ENCODE measurements at places on chromosomes 3 and 15. TPM values are rescaled to one million over a fixed set of nuclear protein-coding genes. Genes with fewer than 3 reads are reported as not detected.

The XCR1 gene
- polyA plus RNA-seq, result not detected

The GOLGA8O gene
- not detected for polyA plus RNA-seq

The GABRB3 gene
- polyA plus RNA-seq, result 69.0 TPM

The CCDC191 gene
- 10.9 TPM for polyA plus RNA-seq

The PCCB gene
- 24.6 TPM for polyA plus RNA-seq

The MRPL3 gene
- polyA plus RNA-seq, result 150 TPM

The STRC gene
- polyA plus RNA-seq, result 1.5 TPM

The ZNF385D gene
- polyA plus RNA-seq, result 191 TPM

The KCNAB1 gene
- polyA plus RNA-seq, result 479 TPM

The CRABP1 gene
- polyA plus RNA-seq, result not detected

The ATP13A5 gene
- not detected for polyA plus RNA-seq

The OR5K4 gene
- polyA plus RNA-seq, result not detected

The ARHGEF26 gene
- polyA plus RNA-seq, result 6.3 TPM

The SCAANT1 gene
- polyA plus RNA-seq, result not detected

The ATP10A gene
- polyA plus RNA-seq, result 0.11 TPM

The MEF2A gene
- polyA plus RNA-seq, result 40.2 TPM

The ATP11B gene
- polyA plus RNA-seq, result 20.4 TPM

The GTF2E1 gene
- polyA plus RNA-seq, result 8.8 TPM

The CFAP91 gene
- 17.1 TPM for polyA plus RNA-seq

The SHF gene
- 0.87 TPM for polyA plus RNA-seq

The GPR149 gene
- polyA plus RNA-seq, result not detected

The PFN2 gene
- 155 TPM for polyA plus RNA-seq

The ANKRD34C gene
- polyA plus RNA-seq, result 4.0 TPM

The C3orf85 gene
- not detected for polyA plus RNA-seq

The GASK1A gene
- 2.2 TPM for polyA plus RNA-seq

The TNNC1 gene
- 0.71 TPM for polyA plus RNA-seq

The CCR4 gene
- not detected for polyA plus RNA-seq

The PIERCE2 gene
- polyA plus RNA-seq, result 33.0 TPM

The BHLHE40 gene
- 1.2 TPM for polyA plus RNA-seq

The GABRG3 gene
- 4.7 TPM for polyA plus RNA-seq

The OR4F15 gene
- not detected for polyA plus RNA-seq

The TRH gene
- not detected for polyA plus RNA-seq

The GNAT1 gene
- not detected for polyA plus RNA-seq

The GP9 gene
- polyA plus RNA-seq, result not detected
